ENCODE measurements at places on chromosomes 5 and 9. TPM values are rescaled to one million over a fixed set of nuclear protein-coding genes. Genes with fewer than 3 reads are reported as not detected.

The SCGB3A2 gene
- not detected for total RNA-seq

The LIFR gene
- 65.4 TPM for total RNA-seq

The KCNIP1 gene
- not detected for total RNA-seq

The ADRB2 gene
- 5.7 TPM for total RNA-seq

The MYOZ3 gene
- 2.6 TPM for total RNA-seq

The MOB3B gene
- total RNA-seq = 9.4 TPM

The TLN1 gene
- 340 TPM for total RNA-seq

Data from ureter (tissue), 1 donor.